ENCODE measurements at places on chromosomes 2 and 18. TPM values are rescaled to one million over a fixed set of nuclear protein-coding genes. Genes with fewer than 3 reads are reported as not detected.

The CNRIP1 gene
- not detected for total RNA-seq

The MAL gene
- total RNA-seq = 264 TPM

The CHRND gene
- total RNA-seq = not detected

The CPO gene
- not detected for total RNA-seq

The TCF23 gene
- not detected for total RNA-seq
